ENCODE measurements at places on chromosomes 1 and 21. TPM values are rescaled to one million over a fixed set of nuclear protein-coding genes. Genes with fewer than 3 reads are reported as not detected.
A peak's percentile ranks its signal among the peaks of the same experiment; 100 is the strongest.

- H3K4me3 ChIP-seq = no peak overlapping the region
- H3K27me3 ChIP-seq = no peaks in the 10 kb centered on the region
- peak; percentile 87 for DNase-seq
- H3K27ac ChIP-seq = no peak overlapping the region
Observed at GRCh38 chr1:110495926-110496600, 22.9 kb downstream of the KCNA10 start.

DNA sequence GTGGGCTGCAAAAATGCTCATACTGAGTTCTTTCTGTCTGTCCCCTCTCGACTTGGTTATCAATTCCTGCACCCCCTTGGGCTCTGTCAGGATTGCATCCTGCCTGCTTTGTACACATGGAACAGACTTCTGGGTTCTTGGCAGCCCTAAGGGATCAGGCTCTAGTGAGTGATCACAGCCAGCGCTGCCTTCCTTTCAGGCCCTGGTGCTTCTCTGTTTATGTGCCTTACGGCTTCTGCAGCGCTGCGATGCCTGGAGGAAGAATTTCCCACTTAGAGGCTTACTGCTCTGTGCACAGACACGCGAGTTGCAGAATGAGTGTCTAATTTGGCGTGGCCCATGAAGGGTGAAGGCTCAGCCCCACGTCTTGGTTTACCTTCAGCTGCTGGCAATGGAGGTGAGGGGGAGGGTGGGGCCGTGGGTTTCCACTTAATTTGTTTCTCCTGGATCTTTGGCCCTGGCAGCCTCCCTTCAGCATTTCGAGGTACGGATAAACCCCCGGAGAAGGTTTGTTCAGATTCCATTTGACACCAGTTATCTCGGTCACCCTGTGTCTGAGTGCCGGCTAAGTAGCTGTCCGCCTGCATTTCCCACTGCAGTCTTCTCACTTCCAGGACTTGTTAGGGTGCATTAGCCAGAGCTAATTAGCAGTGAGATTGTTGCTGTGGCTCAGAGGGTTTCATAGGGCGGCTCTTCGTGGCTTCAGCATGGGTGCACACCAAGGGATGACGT lies 227.3 kb downstream of the DYRK1A start:
- peak; percentile 37 for DNase-seq
- no peaks in the 10 kb centered on the region for H3K27me3 ChIP-seq
- peaks cover 38% of the 10 kb centered on the region for H3K4me1 ChIP-seq

The CHRNB2 gene
- total RNA-seq = 0.11 TPM

DNA sequence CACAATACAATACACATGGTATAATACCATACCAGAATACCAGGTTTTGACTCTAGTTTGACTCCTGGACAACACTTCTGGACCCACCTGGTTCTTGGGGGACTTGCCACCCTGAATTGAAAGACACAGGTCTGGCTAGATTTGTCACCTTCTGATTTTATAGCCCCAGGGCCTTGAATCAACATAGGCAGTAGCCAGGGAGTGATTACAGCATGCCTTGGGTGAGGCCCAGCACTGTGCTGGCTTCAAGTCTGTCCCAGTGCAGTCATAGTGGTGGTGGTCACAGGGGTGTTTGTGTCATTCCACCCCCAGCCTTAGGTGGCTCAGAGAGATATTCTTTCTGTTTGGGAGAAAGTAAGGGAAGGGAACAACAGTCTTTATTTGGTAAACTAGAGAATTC lies 23.3 kb upstream of the SNX7 start:
- no peak overlapping the region for H3K4me3 ChIP-seq
- H3K27ac ChIP-seq = no peak overlapping the region
- H3K4me1 ChIP-seq = no peaks in the 10 kb centered on the region
- no peaks in the 10 kb centered on the region for H3K27me3 ChIP-seq
- no peaks in the 10 kb centered on the region for H3K36me3 ChIP-seq

GRCh38 chr21:40386981-40387747 lies 459.8 kb downstream of the DSCAM start:
- no peak overlapping the region for H3K4me3 ChIP-seq
- H3K36me3 ChIP-seq = no peaks in the 10 kb centered on the region
- no peak for DNase-seq
- no peaks in the 10 kb centered on the region for H3K27me3 ChIP-seq

The LCE3E gene
- total RNA-seq = not detected

The RHOC gene
- 36.3 TPM for total RNA-seq

DNA sequence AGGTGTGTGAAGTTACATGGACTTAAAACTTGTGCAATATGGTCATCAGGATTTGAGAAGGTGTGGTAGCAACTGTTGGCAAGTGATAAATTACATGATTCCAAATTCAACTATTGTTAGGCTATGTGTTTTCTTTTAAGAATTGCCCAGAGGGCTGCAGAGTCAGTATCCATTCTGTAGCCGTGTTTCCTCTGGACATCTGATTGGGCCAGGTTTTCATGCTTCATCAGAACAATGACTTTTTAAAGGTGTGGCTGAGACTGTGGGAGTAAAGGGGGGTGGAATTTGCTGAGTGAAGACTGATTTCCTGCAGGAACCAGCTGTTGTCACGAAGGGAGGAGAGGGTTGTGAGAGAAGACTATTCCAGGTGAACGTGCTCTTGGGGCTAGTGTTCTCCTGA lies 1.7 kb upstream of the HRNR start:
- no peaks in the 10 kb centered on the region for H3K4me1 ChIP-seq
- no peak for DNase-seq
- H3K27me3 ChIP-seq = no peaks in the 10 kb centered on the region
- no peak overlapping the region for H3K4me3 ChIP-seq

The CADM3 gene
- total RNA-seq = 6.9 TPM

The ARHGEF16 gene
- 7.8 TPM for total RNA-seq

GRCh38 chr1:183697814-183698590 lies 44.9 kb upstream of the APOBEC4 start:
- no peaks in the 10 kb centered on the region for H3K27me3 ChIP-seq
- H3K36me3 ChIP-seq = no peaks in the 10 kb centered on the region
- no peak overlapping the region for H3K27ac ChIP-seq
- peaks cover 3% of the 10 kb centered on the region for H3K4me1 ChIP-seq
- H3K4me3 ChIP-seq = no peak overlapping the region
- no peak for DNase-seq

GRCh38 chr1:19918057-19918456 lies 5.4 kb downstream of the PLA2G2E start:
- H3K4me1 ChIP-seq = peaks cover under 1% of the 10 kb centered on the region
- no peak overlapping the region for H3K27ac ChIP-seq
- H3K36me3 ChIP-seq = no peaks in the 10 kb centered on the region
- H3K4me3 ChIP-seq = no peak overlapping the region
- DNase-seq = peak; percentile 91
